ENCODE measurements at places on chromosomes 12 and 14. TPM values are rescaled to one million over a fixed set of nuclear protein-coding genes. Genes with fewer than 3 reads are reported as not detected.
A peak's percentile ranks its signal among the peaks of the same experiment; 100 is the strongest.

GRCh38 chr12:106745181-106745745 lies 29.2 kb upstream of the RIC8B start:
- DNase-seq = no peak

GRCh38 chr12:120230326-120230973 lies 29.5 kb upstream of the RPLP0 start:
- peak; percentile 96 for DNase-seq

Gene TMPRSS12
- not detected for total RNA-seq

DNA sequence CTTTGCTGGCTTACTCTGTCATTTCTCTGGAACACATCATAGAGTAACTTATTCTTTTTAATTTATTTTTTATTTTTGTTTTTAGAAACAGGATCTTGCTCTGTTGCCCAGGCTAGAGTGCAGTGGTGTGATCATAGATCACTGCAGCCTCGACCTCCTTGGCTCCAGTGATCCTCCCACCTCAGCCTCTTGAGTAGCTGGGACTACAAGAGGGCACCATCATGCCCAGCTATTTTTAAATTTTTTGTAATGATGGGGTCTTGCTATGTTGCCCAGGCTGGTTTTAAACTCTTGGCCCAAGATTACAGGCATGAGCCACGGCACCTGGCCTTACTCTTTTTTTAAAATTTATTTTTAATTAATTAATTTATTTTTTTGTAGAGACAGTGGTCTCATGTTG lies 32.2 kb upstream of the RD3L start:
- no peak for DNase-seq

- DNase-seq = no peak
Observed at GRCh38 chr12:104650541-104650940, 193.8 kb downstream of the CHST11 start.

DNA sequence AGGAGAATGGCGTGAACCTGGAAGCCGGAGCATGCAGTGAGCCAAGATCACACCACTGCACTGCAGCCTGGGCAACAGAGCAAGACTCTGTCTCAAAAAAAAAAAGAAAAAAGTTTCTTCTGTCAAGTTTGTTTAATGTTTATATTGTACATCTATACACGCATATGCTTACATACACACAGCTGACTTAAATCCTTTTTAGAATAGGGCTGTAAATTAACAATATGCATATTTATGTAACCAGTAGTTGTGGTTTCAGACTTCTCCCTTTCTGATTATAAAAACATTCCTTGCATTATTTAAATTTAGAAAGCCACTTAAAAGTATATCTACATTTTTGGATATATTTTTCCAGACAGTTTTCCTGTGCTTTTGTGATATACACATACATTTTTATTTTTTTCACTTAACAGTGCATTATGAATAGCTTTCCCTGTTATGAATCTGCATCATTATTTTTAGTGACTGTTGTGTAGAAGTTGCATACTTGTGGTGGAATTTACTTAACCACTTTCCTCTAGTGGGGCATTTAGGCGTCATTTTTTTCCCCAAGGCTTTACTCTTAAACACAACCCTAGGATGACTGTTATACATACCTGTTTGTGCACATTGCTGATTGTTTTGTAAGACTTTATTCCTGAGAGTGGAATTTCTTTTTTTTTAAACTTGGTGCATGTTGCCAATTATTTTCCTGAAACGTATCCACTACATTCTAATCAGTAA lies 29.4 kb downstream of the POLR3B start:
- DNase-seq = peak; percentile 73

Gene CELA1
- not detected for total RNA-seq

GRCh38 chr14:93965287-93965821 lies 11.0 kb downstream of the ASB2 start:
- peak; percentile 97 for DNase-seq

- DNase-seq = peak; percentile 60
Observed at GRCh38 chr12:85920324-85920947, 46.3 kb downstream of the NTS start.

DNA sequence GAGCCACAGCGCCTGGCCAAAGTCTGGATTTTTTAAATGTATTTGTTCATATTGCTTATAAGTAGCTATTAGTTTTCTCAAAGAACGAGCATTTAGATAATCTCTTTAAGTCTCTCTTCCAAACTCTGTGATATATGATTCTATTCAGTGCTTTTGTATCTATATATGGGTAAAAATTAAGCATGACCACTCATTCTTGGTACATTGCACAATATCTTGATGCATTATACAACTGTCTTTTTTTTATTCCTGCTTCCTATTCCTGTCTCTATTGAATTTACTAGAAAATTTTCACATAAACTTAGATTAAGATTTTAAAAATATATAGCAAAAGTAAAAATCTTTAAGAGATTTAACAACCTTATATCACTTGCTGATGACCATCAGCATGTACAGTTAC lies 29.1 kb downstream of the SOCS2 start:
- DNase-seq = no peak

- DNase-seq = no peak
Observed at GRCh38 chr14:56745097-56745496, 65.2 kb downstream of the OTX2 start.

DNA sequence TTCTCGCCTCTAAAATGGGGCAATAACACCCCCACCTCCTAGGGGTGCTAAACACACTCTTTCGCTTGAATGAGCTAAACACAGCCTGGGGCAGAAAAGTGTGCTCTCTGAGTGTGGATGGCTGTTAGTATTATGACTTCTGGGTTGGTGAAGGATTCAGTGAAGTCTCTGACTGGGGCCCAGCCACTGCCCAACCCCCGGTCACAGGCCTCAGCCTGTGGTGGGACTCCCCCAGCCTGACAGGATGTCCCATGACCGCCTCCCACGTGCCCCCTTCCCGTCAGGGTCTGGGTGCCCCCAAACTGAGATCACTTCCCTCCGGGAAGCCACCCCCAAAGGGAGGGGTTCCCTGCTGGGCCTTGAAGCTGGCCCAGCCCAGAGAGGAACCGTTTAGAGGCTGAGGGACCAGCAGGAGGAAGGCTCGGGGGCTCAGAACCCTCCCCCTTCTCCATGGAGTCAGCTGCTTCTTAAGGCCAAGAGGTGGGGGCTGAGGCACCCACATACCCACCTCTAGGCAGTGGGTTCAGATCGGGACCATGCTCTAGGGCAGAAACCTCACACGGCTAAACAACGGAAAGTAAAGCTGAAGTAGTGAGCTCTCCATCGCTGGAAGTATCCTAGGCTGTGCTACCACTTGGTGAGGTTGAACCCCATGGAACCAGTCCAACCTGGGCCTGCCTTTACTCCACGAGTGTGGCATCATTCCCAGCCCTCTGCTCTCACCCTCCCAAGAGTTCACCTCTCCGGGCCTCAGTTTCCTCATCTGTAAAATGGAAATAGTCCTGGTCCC lies 13.8 kb downstream of the DTX1 start:
- DNase-seq = peak; percentile 84

Gene P2RX2
- total RNA-seq = not detected

Gene RIMBP2
- not detected for total RNA-seq

DNA sequence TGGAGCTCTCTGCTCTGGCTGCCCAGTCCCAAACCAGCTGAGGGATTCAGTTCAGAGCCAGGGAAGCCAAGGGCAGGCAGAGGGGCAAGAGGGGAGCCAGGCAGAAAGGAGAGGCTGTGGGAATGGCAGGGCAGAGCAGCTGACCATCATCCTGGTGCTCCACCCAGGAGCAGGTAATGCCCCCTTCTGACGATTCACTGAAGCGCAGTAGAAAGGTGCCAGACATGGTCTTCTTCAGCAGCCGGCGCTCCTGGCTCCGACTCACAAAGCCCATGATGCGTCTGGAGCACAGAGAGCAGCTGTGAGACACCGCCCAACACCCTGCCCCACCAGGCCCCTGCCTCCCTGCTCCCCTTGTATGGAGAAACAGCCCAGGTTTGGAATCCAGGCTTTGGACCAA lies 8.0 kb downstream of the IL23A start:
- no peak for DNase-seq

Gene PSMA3
- 76.7 TPM for total RNA-seq

GRCh38 chr12:132024758-132025157 lies 75.0 kb downstream of the EP400 start:
- no peak for DNase-seq

GRCh38 chr14:78440356-78440894 lies 270.3 kb downstream of the NRXN3 start:
- DNase-seq = no peak

- DNase-seq = peak; percentile 83
Observed at GRCh38 chr12:43957732-43958372, 122.0 kb downstream of the TMEM117 start.

Gene OAS1
- total RNA-seq = 3.6 TPM

DNA sequence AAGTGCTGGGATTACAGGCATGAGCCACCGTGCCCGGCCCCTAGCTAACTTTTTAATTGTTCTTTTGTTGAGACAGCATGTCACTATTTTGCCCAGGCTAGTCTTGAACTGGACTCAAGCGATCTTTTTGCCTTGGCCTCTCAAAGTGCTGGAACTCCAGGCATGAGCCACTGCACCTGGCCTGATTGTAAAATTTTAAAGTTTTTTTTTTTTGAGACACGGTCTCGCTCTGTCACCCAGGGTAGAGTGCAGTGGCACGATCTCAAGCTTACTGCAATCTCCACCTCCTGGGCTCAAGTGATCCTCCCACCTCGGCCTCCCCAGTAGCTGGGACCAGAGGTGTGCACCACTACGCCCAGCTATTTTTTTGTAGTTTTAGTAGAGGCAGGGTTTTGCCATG lies 79.1 kb upstream of the SINHCAF start:
- DNase-seq = no peak

GRCh38 chr12:1741154-1741949 lies 50.5 kb downstream of the ADIPOR2 start:
- DNase-seq = no peak

DNA sequence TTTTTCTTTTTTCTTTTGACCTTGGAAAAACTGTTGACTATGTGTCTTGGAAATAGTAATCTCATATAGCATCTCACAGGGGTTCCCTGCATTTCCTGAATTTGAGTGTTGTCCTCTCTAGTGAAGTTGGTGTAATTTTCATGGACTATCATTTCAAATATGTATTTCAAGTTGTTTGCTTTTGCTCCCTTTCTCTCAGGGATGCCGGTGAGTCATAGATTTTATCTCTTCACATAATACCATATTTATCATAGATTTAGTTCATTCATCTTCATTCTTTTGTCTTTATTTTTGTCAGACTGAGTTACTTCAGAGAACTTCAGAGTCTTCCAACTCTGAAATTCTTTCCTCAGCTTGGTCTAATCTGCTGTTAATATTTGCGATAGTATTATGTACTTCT lies 1320.6 kb downstream of the LRFN5 start:
- DNase-seq = no peak

- DNase-seq = no peak
Observed at GRCh38 chr14:100345711-100346110, 22.6 kb downstream of the SLC25A47 start.

Gene POMT2
- total RNA-seq = 13.3 TPM

DNA sequence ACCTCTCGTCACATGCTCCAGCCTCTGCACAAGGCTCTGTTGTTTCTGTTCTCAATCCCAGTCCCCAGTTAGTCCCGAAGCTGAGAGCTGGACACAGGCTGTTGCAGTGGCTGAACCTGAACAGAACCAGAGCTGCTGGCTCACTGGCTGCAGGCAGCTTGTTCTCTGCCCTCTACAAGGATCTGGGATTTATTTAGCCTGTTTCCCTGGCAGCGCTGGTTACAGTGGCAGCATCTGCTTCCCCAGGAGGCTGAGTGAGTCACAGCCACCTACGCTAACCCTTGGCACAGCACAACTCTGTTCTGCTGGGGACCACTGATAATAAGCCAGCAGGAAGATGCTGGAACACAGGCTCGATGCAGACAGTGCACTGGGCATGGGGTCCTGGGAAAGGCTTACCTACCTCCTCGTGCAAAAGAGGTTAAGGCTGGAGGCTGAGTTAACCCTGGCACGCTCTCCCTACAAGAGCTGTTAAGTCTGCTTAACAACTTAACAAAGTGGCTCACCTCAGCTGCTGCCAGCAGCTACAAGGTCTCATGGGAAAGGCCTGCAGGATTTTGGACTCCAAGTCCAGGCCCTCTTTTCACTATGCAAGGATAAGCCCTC lies 299.6 kb downstream of the PCNX1 start:
- DNase-seq = peak; percentile 95
